ENCODE measurements at places on chromosomes 4 and X.

DNA sequence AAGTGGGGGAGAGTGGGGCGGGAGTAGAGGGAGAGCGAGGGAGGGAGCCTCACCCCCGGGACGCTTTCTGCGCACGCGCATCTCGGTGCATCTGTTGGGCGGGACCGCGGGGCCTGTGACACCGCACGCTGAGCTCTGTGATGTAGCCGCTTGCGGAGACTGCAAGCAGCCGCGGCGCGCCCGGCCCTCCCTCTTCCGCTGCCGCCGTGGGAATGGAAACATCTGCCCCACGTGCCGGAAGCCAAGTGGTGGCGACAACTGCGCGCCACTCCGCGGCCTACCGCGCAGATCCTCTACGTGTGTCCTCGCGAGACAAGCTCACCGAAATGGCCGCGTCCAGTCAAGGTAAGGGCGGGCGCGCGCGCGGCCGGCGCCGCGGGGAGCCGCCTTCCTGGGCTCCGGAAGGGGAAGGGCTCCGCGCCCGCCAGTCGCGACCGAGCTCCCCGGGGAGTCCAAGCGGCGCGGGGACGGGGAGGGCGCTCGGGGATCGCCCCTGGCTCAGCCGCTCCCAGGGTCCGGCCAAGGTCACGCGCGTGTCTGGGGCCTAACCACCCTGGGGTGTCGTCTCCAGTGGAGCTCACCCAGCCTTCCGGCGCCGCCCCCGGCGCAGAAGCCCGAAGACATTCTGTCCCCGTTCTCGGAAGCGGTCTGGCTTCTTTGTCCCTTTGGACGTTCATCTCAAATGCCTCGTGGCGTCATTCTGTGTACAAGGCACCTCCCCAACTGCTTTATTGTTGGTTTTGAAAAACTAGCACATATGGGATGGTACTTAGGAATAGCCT, at the start of gene FUNDC2:
FUNDC2 (plus strand) TSS at position 118 of the 782 bp plus-strand sequence; CDS start at position 213, 95 bp downstream.
- peak; percentile 88 for DNase-seq

- no peak for DNase-seq
Measured at GRCh38 chrX:146615628-146616348, 193.8 kb upstream of the CXorf51B start.

DNA sequence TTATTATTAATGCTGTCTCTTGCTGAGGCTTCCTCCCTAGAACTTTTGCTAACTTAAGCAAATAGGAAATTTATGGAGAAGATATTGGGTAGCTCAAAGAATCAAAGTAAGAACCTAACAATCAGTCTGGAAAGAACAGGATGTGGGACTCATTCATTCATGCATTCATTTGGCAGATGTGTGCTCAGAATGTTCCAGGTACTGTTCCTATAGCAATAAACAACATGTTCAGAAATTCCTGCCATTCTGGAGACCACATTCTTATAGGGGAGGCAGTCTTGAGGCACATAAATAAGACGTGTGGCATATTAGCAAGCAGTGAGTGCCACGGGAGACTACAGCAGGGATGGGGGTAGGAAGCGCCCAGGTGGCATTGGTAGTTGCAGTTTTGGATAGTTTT, 5.0 kb downstream of the GRK4 start:
- DNase-seq, result no peak

GRCh38 chrX:153731845-153732215, 7.2 kb downstream of the ABCD1 start:
- no peak for DNase-seq

- DNase-seq, result peak; percentile 73
Measured at GRCh38 chrX:154547245-154548027, at the start of gene IKBKG. Gene IKBKG (plus strand): TSS chrX:154547620. CDS start chrX:154552003, 4,383 bp downstream.

- DNase-seq, result no peak
Measured at GRCh38 chrX:108230574-108230973, 139.0 kb downstream of the ATG4A start.

DNA sequence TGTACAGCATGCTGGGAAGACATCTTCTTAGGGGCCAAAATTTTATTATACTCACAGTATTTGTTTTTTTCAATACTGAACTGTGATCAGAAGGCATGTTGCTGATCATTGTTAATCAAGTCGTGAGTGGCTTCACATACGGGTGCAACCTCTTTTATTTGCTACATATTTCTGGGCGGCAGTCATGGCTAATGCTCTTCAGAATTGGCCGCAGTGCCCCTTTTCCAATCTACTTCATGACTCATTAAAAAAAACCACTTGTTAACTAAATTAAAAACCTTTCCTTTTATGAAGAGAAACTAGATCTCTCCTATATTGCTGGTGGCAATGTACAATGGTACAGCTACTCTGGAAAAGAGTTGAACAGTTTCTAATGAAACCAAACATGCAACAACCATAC, 101.5 kb upstream of the C1GALT1C1 start:
- DNase-seq, result no peak

GRCh38 chrX:17521871-17522693, 147.1 kb downstream of the NHS start:
- no peak for DNase-seq

- no peak for DNase-seq
Measured at GRCh38 chr4:84317513-84317912, 181.6 kb downstream of the NKX6-1 start.

GRCh38 chr4:79300280-79300679, 25.6 kb downstream of the NAA11 start:
- no peak for DNase-seq

DNA sequence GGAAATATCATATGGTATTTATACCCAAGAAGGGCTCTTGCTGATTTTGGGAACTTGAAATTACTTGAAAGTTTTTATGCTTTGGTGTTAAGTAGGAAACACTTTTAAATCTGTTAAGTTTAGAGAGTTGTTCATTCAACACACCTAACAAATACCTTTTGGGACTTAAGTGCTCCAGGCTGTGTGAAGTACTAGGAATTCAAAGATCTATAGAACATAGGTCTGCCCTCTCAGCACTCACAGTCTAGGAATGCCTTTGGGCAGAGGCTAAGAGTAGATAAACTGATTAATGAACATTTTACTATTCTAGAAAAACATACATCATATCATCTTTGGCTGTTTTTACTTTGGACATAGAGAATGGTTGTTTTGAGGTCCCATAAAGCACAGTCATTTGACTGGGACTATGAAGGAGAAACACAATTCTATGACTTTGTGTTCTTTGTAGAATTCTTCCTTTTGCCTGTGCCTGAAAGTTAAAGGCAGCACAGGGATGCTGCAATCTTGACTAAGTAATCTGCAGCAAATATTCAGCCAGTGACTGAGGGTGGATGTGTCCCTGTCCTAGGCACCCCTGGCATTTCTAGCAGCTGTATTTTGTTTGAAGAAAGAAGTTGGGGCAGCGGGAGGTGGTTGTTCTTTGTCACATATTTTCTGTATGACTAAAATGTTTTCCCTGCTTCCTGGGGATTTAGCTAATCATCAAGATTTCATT, 8.3 kb downstream of the BMP3 start:
- DNase-seq, result no peak

DNA sequence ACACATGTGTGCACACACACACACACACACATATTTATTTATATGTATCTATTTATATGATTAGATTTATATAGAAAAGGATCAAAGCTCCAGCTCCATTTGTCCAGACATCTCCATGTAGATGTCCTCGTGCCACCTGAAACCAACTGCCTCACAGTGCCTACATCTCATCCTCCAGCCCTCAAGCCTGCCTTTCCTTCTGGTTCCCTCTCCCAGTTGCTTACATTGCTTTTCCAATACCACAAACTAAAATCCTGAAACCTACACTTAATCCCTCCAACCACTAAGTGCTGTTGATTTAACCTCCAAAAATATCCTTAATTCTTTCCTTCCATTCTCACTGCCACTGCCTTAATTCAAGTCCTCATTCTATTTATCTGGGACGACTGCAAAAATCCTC, 51.4 kb downstream of the STBD1 start:
- no peak for DNase-seq

GRCh38 chrX:105117621-105118020, 102.9 kb downstream of the TEX13A start:
- DNase-seq, result no peak

DNA sequence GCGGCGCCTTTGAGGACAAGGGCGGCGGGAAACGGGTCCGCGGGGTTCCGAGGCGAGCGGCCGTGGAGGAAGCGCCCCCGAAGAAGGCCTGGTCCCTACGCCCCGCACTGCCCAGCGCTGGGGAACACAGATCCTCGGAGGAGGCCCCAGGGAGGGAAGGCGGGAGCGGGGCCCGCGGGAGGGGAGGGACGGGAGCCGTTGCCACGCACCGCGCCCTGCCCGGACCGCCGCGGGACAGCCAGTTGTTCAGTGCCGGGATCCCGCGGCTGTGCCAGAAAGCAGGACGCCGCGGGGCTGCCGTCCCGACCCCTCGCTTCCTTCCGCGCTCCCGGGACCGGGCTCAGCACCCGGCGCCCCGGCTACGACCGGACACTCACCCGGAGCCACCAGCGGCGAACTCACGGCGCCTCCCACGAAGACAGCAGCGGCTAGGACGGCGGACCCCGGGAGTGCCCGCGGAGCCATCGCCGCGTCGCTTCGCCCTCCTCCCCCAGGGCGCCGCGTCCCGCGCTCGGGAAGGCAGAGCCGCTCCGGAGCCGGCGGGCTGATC, 278 bp downstream of the RELL1 start:
- DNase-seq, result no peak

- no peak for DNase-seq
Measured at GRCh38 chr4:152072001-152072485, 311.2 kb upstream of the GATB start.

DNA sequence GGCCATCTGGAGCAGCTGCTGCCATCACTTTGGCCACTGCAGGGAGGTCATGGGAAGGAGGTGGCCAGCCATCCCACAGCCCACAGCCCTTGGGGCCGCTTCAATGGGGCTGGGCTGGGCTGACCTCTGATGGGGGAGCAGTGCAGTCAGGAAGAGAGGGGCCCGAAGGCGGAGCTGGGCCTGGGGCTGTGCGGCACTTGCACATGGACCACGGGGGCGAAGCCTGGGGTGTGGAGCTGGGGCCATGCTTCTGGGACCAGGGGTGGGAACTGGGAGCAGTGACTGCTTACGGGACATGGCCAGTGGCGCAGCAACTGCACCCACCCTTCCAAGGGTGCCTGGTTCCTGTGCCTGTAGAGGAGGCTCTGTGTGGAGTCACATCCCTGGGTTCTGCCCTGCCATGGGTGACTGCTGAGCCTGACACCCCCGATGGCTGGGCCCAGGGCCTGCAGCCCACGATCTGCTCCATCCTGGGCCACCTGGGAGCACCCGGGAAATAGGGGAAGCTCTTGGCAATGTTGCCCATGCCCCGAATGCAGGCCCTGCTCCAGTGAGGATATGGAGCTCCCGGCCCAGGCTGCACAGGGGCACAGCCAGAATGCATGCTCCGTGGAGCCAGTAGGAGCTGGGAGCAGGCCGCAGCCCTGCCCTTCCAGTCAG, 22.4 kb upstream of the SULT1B1 start:
- no peak for DNase-seq

DNA sequence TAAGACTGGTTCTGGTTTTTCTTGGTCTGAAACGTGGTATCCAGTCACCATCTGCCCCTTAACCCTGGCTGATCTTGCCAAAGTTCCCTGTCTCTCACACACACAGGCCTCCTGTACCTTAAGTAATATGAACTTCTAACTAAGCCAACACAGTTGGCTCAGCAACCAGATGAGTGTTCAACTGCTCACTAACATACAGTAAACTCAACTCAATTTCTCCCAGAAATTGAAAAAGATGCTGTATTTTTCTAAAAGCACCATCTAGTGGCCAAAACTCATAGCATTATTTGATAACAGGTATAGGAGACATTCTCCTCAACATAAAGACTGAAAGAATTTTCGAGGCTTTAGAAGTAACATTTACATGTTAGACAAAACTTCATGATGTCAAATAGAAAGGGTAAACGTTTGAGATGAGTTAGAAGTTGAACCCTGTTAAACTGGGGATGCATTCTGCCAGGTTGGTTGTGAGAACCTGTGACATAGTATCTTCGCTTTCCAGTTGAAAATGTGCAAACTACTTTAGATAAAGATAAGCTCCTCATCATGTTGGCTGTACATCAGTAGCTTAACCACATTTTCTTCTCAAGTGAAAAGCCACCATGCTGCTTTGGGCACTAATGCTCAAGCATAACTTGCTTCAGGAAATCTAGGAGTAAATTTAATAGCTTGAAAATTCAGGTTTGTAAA, 31.2 kb downstream of the CCNI start:
- DNase-seq, result no peak

- peak; percentile 44 for DNase-seq
Measured at GRCh38 chrX:47523297-47523696, 37.7 kb upstream of the ARAF start.

GRCh38 chr4:86155766-86156165, 204.1 kb downstream of the MAPK10 start:
- DNase-seq, result no peak

DNA sequence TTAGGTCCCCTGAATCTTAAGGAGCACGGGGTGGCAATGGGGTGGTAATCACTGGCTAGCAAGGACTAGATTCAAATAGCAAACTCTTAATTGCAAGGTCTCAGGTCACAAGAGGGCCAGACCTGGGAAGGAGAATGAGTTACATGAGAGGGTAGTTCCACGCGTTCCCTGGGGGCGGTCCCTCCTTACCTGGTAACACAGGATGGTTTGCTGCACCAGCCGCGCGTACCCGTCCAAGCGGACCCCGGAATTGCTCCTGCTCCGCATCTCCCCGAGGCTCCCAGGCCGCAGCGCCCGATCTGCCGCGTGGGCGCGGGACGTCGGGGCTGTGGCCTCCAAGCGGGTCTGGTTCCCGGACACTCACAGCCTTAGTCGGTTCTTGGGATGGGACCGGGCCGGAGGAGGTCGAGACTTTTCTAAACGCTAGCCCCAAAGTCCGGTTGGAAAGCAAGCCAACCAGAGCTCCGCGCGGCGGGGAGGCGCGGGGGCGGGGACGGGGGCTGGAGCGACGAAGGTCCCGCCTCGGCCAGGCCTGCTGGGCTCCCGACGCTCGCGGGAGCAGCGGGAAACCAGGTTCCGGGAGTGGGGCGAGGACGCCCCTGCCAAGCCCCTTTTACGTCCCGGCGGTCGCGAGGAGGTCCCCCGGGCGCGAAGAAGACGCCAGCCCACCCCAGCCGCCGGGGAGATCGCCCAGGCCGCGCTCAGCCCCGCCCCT, at the start of gene PHKA2:
PHKA2 (minus strand) TSS at position 449 of the 715 bp plus-strand sequence; CDS start at position 267, 182 bp downstream.
- no peak for DNase-seq

DNA sequence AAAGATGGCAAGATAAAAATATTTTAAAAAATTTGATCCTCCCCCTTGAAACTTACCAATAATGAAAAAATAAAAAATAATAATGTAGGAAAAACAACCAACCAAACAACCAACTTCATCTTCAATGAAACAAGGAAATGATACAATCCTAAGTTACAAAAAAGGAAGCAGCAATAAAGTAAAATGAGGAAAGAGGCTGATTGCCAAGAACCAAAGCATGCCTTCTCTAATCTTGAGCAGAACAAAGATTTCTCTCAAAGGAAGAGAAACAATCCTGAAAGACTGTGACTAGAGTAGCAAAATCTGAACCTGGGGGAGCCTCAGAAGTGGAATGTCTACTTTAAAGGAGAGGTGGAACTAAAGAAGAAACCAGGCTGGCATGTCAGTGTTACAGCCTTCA, 10.9 kb upstream of the WDFY3 start:
- no peak for DNase-seq

GRCh38 chr4:152016303-152016620, 255.5 kb upstream of the GATB start:
- no peak for DNase-seq
